ENCODE measurements at places on chromosomes 2 and 18. TPM values are rescaled to one million over a fixed set of nuclear protein-coding genes. Genes with fewer than 3 reads are reported as not detected.

- no peak for DNase-seq
- no peaks in the 10 kb centered on the region for H3K36me3 ChIP-seq
- H3K4me1 ChIP-seq = no peaks in the 10 kb centered on the region
- H3K27me3 ChIP-seq = no peaks in the 10 kb centered on the region
Measured at GRCh38 chr18:8937160-8938094, 165.1 kb upstream of the NDUFV2 start.

The CHRND gene
- total RNA-seq = not detected

- H3K27ac ChIP-seq = no peak overlapping the region
- no peaks in the 10 kb centered on the region for H3K4me1 ChIP-seq
- H3K4me3 ChIP-seq = no peak overlapping the region
- no peaks in the 10 kb centered on the region for H3K27me3 ChIP-seq
- no peaks in the 10 kb centered on the region for H3K36me3 ChIP-seq
Measured at GRCh38 chr2:206840999-206841398, 75.6 kb downstream of the FASTKD2 start.

DNA sequence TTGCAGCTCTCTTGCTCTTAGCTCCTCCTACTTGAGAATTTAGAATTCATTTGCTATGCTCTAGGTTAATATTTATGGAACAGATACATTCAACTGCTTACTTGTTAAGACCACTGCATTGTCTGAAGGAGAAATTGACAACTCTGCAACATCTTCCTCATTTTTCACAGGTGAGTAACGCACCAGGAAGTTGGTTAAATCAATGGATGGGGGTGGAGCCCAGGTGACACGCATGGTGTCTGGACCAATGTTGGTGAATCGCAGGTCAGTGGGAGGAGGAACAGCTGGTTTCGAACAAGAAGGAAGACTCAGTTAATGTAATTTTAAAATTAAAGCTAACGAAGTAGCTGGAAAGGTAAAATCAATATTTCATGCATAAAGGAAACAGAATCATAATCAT is 44.3 kb downstream of the FN1 start:
- no peak overlapping the region for H3K4me3 ChIP-seq
- H3K4me1 ChIP-seq = no peaks in the 10 kb centered on the region
- peaks cover 79% of the 10 kb centered on the region for H3K36me3 ChIP-seq
- no peak overlapping the region for H3K27ac ChIP-seq

DNA sequence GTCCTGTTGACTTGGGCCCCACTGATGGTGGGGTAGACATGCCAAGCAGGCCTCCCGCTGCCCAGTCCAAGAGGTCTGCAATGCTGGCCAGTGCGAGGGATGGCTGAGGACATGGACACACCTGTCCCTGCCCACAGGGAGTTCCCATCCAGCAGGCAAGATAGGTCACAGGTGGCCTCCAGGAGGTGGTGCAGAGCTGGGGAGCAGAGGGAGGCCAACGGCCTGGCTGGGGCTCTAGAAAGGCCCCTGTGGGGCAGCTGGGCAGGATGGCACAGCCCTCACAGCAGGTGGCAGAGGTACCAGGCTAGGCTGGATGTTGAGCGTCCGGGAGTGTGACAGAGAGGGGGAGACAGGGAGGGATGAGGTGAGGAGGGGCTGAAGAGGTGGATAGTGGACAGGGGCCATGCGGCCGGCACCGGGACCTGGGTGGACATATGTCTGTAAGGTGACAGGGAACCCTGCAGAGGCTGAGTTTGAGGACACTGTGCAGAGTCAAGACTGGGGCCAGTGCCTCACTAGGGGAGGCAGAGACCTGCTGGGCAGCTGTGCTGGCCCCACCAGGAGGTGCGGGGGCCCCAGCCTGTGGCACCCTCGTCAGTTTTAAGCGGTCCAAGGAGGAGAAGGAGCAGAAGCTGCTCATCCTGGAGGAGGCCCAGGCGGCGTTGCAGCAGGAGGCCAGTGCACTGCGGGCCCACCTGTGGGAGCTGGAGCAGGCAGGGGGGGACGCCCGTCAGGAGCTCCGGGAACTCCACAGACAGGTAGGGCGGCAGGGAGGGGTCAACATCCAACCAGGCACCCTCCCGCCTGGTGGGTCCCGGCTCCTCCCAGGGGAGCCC is 34.3 kb upstream of the SNED1 start:
- H3K27me3 ChIP-seq = no peaks in the 10 kb centered on the region
- no peak overlapping the region for H3K27ac ChIP-seq
- H3K4me1 ChIP-seq = no peaks in the 10 kb centered on the region
- no peak overlapping the region for H3K4me3 ChIP-seq

The ANKRD30BL gene
- total RNA-seq = not detected

- no peak overlapping the region for H3K4me3 ChIP-seq
- no peaks in the 10 kb centered on the region for H3K36me3 ChIP-seq
- peaks cover 67% of the 10 kb centered on the region for H3K4me1 ChIP-seq
Measured at GRCh38 chr2:216648105-216648504, 14.9 kb downstream of the IGFBP2 start.

- no peaks in the 10 kb centered on the region for H3K4me1 ChIP-seq
- H3K27ac ChIP-seq = no peak overlapping the region
- DNase-seq = no peak
- H3K4me3 ChIP-seq = no peak overlapping the region
Measured at GRCh38 chr18:36526611-36527010, 229.1 kb downstream of the FHOD3 start.

The PLB1 gene
- total RNA-seq = 0.66 TPM

The REG1B gene
- total RNA-seq = not detected

DNA sequence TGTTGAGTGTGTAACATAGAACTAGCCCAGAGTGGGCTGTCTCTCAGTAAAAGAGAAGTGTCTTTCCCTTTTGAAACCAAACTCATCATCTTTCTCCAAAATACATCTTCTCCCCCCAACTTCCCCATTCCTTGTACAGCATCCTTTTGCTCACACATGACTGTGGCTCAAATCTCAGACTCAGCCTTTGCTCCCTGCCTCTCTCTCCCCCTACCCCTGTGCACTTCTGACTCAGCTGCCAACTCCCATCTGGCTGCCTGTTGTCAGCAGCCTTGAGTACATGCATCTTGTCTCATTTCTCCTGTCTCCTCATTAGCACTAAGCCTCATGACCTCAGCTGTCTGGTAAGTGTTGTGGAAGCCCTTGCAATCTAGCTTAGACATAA is 18.1 kb upstream of the MGAT4A start:
- no peak overlapping the region for H3K4me3 ChIP-seq
- DNase-seq = no peak
- H3K36me3 ChIP-seq = no peaks in the 10 kb centered on the region
- H3K27me3 ChIP-seq = no peaks in the 10 kb centered on the region

The AGXT gene
- 1,366 TPM for total RNA-seq

The ITGB6 gene
- 0.27 TPM for total RNA-seq

DNA sequence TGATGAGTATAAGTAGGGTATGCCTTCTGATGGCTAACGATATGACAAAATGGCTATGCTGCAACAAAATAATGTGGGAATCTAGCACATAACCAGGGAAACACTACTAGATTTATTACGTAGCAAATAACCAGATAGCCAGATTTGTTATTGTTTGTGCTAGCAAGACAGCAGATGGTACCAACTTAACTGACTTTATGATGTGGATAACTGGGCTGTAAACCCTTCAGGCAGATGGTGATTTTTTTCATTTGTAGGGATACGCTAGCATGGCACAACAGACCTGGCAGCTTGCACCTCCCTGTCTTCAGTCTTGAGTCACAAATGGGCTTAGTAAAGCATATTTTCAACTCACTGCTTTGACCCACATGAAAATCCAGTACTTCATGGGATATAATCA is 48.7 kb downstream of the PRELID3A start:
- no peaks in the 10 kb centered on the region for H3K4me1 ChIP-seq
- H3K36me3 ChIP-seq = no peaks in the 10 kb centered on the region
- no peak for DNase-seq
- H3K4me3 ChIP-seq = no peak overlapping the region

The UGT1A4 gene
- 117 TPM for total RNA-seq

Measured in right lobe of liver (tissue), 6 donors.